ENCODE measurements at places on chromosomes 6 and 20.
A peak's percentile ranks its signal among the peaks of the same experiment; 100 is the strongest.

GRCh38 chr20:23133560-23133998 is 47.5 kb upstream of the CD93 start:
- DNase-seq: peak; percentile 24

- no peak for DNase-seq
Measured at GRCh38 chr20:20130399-20130798, 78.1 kb downstream of the CFAP61 start.

DNA sequence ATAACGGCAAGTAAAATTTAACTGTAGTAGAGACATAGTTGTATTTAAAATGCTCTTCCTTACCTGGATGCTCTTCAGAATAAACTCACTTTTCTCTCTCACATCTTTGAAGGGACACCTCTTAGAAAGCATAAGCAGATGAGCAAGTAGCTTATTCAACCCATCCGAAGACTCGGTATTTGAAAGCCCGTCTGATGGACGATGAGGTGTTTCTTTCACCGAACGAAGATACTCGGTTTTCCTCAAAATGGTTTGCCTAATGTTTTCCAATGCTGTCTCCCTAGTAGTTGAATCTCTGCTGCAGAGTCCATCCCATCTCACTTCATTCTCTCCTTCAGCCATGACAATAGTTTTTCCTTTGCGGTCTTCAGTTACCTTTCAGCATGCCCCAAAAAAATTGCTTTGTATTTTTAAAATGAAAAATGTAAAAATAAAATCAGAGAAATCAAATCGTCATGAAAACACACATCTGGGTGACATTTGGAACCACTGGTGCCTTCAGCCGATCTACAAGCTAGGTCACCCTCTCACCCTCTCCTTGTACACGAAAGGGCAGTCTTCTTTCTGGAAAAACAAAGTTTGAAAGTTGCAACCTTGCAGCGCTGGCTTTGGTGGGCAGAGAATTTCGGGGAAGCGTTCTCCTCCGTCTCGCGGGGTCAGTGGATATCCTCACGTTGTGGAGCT is 772 bp downstream of the SESN1 start:
- DNase-seq: no peak

GRCh38 chr20:37273988-37274387 is 12.4 kb upstream of the GHRH start:
- DNase-seq: no peak

GRCh38 chr20:14550655-14551054 is 213.2 kb upstream of the FLRT3 start:
- no peak for DNase-seq

- DNase-seq: no peak
Measured at GRCh38 chr6:38549180-38549579, 90.5 kb downstream of the BTBD9 start.

- no peak for DNase-seq
Measured at GRCh38 chr6:16585805-16586204, 175.5 kb downstream of the ATXN1 start.

- no peak for DNase-seq
Measured at GRCh38 chr20:54113566-54113965, 43.2 kb upstream of the BCAS1 start.

DNA sequence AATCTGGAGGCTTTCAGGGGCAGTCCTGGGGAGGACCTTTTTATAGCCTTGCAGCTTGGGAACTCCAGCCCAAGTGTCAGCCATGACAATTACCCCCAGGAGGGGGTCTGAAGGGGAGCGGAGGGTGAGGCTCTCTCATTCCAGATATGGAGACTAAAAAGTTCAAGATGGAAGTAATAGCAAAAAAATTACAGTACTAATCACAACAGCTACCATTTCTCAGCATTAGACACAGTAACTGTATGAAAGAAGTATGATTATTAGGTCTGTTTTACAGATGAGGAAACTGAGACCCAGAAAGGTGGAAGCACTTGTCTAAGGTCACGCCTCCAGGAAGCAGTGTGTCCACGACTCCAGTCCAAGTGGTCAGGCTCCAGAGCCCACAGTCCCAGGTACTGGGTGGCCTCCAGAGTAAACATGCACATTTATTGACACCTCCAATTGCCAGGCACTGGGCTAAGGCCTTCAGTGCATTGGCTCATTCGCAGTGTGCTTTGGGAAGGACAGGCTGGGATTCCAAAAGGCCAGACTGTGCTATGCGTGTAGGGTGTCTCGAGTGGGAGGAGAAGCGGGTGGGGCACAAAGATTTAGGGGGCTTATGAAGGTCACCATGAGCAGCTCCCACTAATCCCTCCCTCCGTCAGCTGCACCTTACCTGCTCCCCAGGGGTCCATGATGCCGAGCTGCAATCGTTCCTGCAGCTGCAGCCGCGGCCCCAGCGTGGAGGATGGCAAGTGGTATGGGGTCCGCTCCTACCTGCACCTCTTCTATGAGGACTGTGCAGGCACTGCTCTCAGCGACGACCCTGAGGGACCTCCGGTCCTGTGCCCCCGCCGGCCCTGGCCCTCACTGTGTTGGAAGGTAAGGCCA is 2.3 kb downstream of the NRSN2 start:
- DNase-seq: no peak

DNA sequence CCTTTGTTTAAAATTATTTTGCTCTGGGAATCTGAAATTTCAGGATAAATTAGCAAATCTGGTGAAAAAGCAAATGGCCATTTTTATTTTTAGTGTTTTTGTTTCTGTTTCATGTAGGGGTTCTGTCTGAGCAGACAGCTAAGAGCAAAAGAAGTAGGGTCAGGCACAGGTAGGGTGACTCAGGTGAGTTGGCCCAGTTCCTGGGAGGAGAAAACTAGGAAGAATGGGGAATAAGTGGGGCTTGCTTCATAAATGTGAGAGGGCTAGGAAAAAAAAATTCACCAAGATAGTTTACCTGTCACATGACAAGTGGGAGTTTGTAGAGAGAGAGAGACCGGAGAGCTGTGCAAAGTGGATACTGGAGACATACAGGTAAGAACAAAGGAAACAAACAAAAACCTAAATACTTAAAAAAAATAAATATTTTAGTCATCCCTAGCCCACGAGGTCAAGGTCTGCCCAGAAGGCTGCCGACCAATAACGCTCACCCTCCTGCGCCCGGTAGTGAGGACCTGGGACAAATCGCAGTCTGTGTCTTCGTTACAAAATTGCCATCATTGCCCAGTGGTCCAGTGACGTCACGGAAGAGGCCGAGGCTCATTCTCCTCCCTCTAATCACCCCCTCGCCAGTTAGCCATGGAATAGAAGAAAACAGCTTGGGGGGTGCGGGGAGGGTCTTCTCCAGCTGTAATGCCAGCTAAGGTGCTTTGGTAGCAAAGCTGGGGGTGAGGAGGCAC is 2.3 kb downstream of the THBD start:
- no peak for DNase-seq

DNA sequence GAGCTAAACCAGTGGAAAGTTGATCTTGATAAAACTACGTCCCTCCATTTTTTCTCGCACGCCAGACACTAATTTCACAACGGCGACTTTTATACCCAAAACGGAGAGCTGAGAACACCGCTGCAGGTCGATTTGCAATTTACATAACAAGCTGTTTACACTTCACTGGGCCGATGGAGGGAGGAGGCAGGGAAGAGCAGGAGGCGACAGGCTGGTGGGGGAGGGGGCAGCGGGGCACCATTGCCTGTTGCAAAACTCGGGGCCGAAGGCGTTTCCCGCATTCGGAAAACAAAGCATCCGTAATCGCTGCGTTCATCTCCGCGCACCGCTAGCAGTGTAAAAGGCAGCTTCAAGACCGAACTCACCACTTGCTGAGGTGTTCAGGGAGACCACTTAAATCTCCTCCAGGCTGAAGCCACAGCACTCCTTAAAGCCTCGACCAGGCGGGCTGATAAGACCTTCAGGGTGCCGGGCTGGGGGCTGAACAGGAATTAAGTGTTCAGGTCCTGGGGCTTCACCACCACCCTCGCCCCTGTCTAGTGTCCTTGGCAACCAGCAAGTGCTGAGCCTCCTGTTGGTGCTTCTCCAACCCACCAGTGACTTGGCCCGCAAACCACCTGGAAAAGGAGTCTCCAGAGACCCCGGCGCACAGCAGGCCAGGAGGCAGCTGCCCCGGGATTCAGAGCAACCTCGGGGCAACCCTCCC is 2.0 kb upstream of the FOXC1 start:
- no peak for DNase-seq

GRCh38 chr6:82086944-82087343 is 160.6 kb downstream of the IBTK start:
- DNase-seq: no peak

DNA sequence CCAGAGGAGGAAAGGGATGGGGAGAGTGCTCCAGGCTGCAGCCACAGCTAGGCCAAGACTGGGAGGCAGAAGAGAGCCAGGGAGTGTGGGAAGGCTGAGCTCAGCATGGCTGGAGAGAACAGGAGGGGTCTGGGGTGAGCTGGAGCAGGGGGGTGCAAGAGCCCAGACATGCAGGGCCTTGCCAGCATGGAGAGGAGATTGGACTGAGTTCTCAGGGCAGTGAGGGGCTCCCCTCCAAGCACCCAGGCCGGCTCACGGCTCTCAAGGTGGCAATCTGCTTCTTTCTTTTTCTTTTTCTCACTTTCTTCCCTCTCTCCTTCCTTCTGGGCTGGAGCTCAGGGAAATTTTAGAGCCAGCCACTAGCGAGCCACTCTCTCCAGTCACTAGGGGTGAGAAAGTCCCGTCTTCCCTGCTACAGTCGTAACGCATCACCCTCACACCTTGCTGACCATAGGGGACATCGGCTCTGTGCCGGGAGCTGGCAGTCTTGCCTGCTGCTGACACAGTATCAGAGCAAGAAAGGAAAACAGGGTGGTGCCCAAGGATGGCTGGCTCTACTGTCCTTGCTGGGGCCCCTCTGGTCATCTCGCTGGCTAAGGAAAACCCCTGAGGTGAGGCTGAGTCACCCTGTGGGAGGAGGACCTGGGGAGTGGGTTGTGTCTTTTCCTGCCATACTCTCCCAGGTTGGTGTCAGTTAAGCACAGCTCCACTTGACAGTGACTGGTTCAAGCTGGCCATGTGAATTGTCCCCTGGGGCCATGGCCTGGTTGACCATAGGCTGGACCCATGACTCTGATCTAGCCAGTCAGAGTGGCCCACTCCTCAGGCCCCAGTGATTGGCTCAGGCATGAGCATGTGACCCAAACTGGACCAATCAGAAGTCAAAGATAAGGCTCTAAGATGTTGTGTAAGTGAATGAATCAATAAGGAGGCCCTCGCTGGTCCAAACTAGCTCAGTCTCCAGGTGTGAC is 135.1 kb upstream of the PMEPA1 start:
- peak; percentile 69 for DNase-seq

DNA sequence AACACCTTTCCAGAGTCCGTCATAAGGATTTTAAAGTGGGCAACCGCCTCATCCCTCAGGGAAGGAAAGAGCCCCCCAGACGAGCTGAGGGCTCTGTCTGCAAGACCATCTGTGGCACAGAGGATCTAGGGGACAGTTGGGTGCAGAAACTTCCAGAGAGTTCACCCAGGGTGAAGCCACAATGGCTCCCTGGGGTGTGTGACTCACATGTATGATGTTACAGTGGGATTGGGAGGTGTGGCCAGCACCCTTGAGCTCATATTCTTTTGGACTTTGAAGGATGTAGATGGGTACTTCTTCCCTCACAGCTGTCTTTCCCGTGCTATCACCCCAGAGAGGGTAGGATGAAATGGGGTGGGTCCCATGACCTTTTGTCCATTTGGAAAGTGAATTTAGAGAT is 95.5 kb downstream of the NCR2 start:
- peak; percentile 14 for DNase-seq

DNA sequence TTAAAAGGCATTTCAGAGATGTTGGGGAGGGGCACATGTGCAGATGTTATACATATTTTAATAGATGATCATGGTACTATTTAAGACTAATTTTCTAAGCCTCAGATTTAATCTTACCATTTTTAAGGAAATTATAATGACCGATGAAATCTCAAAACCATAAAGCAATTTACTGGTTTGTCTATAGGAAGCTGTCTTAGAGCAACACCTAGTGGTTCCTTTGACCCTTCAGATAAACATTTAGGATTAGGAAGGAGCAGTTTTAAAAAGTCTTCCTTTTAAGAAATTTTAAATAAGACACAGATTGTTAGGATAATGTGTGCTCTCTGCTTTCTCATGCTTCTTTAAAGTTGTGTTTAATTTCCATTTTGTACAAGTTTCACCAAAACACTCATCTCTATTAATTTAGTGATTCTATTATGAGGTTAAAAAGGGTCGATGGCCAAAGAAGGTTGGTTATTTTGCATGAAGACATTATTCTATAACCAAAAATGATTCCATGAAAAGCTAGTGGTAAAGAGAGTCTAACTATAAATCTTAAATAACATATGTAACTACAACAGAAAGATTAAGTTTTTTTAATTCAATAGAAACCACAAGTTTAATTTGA is 376.4 kb downstream of the HACE1 start:
- DNase-seq: no peak

- DNase-seq: no peak
Measured at GRCh38 chr6:104958178-104959025, 1.5 kb downstream of the LIN28B start.

DNA sequence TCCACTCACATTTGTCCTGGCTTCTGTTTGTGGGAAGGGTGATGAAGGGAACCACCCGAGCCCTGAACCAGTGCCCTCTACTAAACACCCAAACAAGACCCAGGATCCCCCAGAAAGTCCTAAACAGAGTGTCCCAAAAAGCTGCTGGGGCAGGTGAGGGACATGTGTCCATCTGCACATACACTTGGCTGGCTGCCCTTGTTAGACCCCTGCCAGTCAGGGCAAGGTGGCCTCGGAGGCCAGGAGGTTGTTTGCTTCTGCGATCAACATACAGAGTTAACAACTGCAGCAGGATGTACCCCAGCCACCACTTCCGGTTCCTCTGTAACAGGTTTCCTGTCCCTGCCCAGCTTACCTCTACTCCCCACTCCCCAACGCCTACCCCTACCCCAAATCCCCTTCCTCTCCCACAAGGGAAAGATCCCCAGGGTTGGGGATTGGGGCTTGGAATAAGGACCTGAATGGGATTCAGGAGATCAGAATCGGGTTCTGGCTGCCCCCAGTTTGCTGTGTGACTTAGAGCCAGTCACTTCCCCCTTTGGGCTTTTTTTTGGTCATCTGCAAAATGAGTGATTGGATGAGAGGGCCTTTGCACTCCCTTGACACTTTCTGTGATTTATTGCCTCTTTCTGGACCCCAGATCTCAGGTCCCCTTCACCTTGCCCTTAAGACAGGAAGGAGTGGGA is 13.9 kb downstream of the DEF6 start:
- DNase-seq: no peak

DNA sequence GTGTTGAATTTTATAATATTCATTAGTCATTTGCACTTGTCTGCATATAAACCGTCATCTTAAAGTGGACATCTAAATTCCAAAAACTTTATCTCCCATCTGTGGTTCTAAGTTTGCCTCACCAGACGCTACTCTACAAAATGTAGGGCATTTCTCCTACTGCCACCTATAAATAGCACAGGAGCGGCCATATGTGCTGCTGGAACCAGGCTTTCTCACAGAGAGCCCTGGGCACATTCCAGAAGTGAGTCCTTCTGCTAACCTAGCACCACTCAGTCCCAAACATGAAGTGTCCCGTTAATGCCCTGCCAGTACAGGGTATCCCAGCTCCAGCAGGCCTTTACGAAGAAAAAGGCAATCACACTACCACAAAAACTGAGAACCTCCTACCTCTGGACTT is 153.7 kb downstream of the TMEM242 start:
- DNase-seq: no peak
